ENCODE measurements at places on chromosomes 7 and 10.

DNA sequence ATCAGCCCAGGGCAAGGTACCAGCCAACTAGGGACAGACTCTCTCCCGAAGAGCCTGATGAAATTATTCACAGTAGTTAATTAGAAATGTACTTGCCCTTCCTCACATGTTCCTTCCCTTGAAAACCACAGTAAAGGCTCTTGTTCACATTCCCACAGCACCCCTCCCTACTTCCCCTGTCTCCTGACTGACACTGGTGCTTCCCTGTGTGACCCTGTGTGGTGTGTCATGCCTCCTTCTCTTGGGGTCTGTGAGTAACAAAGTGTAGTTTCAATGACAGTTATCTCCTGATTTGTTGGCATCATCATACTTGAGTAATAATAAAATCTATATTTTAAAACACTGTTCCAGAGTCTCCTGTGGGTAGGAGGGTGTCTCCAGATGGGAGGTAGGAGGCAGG is 209.7 kb downstream of the ABCA13 start:
- DNase-seq = no peak

- DNase-seq = no peak
Measured at GRCh38 chr10:127976286-127976685, 69.4 kb downstream of the PTPRE start.

DNA sequence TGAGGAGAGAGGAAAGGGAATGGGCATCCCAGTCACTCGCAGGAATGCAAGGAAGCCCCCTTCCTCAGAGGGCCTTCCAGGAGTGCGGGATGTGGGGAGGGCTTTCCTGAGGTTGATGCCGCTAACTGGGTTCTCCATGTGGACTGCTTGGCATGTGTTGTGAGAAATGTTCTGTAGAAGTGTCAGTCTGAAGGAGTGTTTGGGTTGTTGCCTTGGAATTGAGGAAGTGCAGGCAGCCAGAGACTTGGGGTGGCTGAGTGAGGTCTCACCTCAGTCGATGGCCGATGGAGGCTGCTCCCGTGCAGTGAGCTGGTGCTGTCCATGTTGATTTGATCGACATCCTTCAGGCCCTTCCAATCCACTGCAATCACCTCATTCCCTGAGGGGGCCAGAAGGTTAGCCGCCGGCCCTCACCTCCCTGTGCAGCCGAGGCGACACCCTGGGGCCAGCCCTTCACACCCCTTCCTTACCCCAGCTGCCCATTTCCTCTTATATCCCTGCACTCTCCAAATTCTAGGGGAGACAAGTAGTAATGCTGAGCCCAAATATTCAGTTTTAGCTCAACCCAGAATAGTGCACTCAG is 2.7 kb downstream of the FAM131B start:
- no peak for DNase-seq

DNA sequence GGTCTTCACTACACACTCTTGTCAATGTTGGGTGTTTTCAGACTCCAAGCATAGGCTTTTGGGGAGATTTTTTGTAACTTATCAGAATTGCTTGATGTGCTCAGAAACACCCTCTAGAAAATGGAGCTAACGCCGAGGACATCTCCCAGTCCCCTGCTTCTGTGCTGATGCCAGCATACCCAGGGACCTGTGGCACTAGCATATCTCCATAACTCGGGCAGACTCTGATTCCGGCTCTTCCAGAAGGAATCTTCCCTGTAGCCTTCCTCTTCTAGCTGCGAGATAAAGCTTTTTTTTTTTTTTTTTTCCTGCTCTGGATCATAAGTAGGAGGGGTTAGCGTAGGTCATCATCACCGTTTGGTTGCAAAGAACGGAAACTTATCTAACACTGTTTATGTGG is 434.4 kb downstream of the GALNT17 start:
- no peak for DNase-seq

GRCh38 chr7:128838109-128838779 is 8.0 kb downstream of the FLNC start:
- DNase-seq = no peak

GRCh38 chr10:10813656-10814055 is 204.0 kb upstream of the CELF2 start:
- no peak for DNase-seq

DNA sequence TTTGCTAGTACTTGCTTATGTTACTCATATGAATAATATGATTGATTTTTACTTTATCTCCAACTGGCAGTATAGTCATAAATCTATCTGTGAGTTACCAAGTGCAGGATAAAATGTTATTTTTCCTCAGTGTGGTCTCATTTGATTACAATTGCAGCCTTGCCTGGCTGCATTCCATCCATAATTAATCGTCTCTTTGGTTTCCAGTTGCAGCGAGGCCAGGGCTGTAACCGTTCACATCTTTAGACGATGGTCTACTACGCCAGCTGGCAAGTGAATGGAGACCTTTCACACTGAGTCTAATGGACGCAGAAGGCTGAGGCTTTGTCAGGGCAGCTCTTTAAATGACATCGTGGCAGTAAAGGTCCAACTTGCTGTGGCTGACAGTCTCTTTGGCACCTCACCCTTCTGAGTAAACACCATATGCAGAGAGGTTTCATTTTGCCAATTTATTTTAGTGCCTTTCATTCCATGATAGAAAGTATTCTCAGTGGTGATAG is 84.0 kb downstream of the ARL4A start:
- no peak for DNase-seq

- no peak for DNase-seq
Measured at GRCh38 chr10:51881213-51881612, 181.8 kb upstream of the CSTF2T start.

GRCh38 chr7:105521027-105521716 is 899 bp downstream of the PUS7 start:
- DNase-seq = no peak

- DNase-seq = no peak
Measured at GRCh38 chr10:85446827-85447226, 919.8 kb downstream of the GRID1 start.

DNA sequence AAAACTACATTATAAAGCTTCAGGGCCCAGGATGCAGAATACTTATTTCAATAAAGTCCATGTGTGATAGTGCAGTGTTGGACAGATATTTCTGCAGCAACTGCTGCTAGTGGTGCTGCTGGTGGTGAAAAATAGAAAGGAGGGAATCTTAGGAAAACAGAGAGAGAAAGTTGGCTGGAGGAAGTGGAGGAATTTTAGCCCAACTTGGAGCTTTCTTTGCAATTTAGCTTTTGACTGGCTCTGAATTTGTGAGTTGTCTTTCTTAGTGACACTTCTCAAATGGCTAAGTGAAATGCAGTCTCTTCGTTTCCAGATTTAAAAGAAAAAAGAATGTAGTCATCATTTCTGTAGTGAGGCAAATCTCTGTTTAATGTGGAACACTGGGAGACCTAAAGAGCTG is 45.4 kb downstream of the GPR158 start:
- DNase-seq = no peak

DNA sequence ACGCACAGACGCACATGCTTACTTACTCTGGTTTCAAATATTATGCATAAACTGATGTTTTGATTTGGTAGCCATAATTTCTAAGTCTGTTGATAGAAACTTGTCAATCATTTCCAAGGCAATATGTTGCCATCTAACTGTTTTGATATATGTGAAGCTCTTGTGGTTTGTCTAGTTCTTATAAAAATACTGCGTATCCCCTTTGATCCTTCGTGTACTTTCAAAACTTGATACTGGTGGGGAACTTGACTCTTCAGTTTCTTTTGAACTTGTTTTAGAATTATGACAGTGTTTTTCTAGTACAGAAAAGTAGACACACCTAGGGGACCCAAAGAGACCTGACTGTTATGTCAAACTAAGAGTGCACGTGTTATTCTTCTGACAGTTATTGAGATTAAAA is 708.0 kb downstream of the LRMDA start:
- no peak for DNase-seq

- no peak for DNase-seq
Measured at GRCh38 chr10:81875467-81876252, 666 bp downstream of the NRG3 start.

DNA sequence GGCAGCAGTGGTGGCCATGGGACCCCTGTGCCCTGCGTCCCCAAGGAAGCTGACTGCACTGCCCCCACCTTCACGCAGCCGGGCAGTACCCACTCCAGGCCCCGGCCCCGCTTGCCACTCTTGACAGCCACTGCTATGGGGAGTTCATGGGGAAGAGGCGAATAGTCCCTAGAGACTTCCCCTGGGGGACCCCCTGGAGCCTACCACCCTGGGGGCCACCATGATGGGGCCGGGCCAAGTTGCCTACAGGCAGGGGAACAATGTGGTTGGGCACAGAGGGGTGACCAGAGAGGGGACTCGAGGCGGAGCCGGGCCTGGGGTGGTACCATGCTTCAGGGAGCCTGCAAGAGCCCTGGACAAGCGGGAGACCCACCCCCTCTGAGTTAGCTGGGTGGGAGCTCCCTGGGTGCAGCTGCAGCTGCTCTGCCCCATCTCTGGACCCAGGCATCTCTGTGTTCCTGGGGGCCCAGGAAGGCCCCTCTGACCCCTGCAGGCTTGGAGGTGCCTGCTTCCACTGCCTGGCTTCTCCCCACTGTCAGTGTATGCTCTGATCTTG is 567.6 kb downstream of the GRM8 start:
- no peak for DNase-seq

- DNase-seq = no peak
Measured at GRCh38 chr10:3222068-3222467, 49.5 kb upstream of the PITRM1 start.

- DNase-seq = no peak
Measured at GRCh38 chr10:27360581-27361172, 120.1 kb upstream of the ACBD5 start.

DNA sequence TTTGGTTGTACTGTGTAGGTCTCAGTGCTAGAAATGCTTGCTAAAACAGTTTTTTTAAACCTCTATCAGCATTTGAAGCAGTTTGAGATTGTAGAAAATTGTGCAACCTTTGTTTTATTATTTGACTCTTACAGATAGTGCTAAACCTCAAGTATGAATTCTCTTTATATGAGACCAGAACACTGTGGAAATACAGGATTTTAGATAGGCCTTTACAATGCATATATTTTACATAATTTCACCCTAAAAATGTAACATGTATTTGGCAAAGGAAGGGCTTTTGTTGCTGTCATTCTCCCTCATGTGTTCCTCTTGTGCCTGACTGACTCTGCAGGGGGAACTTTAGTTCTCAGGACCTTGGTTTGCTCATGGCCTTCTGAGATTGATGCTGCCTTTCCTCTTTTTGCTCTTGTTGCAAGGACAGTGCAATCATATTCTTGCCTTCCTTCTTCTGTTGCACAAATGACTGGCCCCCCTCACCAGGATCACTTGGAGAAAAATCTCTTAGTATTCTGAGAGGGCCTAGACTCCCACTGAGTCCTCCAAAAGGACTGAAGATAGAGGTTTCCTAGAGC is 188.7 kb downstream of the PPP1R9A start:
- no peak for DNase-seq

DNA sequence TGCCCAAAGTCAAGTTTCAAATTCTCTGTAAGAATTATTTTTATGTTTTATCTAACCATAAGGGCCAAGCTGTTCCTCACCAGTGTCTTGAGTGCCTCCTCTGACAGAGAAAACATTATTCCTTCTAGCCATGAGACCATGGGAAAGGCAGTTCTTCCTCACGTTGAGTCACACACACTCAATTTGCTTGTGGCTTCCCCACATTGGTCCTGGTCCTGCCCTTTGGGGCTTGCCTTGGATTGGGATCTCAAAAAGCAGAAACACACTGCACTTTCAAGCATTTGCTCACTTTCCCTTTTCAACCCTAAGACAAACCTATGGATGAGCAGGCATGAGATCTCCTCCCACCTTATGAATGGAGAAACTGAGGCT is 248.3 kb upstream of the IGFBP3 start:
- no peak for DNase-seq

- no peak for DNase-seq
Measured at GRCh38 chr7:148230296-148230695, 360.3 kb upstream of the C7orf33 start.

DNA sequence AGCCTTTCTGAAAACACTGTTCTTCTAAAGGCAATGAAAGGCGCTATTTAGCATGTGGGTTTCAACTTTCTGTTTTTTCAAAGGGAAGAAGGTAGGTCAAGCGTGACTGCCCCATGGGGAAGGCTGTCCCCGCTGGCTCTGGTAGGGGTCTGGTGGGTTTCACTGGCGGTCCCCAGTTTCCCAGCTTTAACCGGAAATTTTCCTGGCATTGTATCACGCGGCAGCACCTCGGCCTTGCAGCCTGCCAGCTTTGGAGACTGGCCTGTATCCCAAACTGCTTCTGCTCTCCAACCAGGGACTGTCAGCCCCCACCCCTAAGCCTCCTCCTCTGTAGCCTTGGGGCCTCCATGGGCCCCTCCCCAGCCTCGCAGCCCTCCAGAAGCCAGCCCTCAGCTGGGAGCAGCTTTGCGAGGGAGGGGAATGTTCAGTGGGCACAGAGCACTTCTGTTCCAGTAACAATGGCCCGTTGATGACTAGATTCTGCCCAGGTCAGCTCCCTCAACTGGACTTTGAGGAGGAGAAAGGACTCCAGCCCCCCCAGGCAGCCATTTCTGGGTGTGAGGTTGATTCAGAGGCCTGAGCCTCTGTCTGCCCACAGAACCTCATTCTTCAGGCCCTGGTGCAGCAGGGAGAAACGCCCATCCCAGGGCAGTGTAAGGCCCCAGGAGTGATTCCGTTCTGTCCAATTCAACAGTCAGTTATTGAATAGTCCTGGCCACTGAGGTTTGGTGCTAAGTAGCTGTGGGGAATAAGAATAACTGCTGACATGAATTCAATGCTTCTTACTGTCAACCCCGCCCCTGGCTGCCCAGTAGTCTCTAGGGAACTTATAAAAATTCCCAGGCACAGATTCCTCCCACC is 17.1 kb downstream of the CHST3 start:
- no peak for DNase-seq

DNA sequence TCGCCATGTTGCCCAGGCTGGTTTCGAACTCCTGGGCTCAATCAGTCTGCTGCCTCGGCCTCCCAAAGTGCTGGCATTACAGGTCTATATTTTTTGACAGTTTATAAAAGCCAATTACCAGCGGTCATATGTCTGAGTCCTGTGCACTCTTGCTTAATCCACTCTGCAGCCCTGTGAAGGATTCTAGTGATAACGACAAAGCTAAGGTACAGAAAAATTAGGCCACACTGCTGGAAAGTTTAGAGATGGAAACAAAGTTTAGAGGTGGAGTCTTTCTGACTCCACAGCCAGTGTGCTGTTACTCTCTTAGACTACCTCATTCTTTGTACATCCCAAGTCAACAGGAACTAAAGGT is 707 bp downstream of the PTER start:
- no peak for DNase-seq

GRCh38 chr10:606762-607544 is 82.5 kb downstream of the DIP2C start:
- DNase-seq = no peak

- DNase-seq = no peak
Measured at GRCh38 chr10:127832501-127832900, 60.2 kb downstream of the CLRN3 start.

Measured in AG04449 (cell line).